EL (cell line): ENCODE measurements at places on chromosomes 4 and X.

GRCh38 chr4:175833574-175834311, 21.7 kb upstream of the GPM6A start:
- DNase-seq: no peak

DNA sequence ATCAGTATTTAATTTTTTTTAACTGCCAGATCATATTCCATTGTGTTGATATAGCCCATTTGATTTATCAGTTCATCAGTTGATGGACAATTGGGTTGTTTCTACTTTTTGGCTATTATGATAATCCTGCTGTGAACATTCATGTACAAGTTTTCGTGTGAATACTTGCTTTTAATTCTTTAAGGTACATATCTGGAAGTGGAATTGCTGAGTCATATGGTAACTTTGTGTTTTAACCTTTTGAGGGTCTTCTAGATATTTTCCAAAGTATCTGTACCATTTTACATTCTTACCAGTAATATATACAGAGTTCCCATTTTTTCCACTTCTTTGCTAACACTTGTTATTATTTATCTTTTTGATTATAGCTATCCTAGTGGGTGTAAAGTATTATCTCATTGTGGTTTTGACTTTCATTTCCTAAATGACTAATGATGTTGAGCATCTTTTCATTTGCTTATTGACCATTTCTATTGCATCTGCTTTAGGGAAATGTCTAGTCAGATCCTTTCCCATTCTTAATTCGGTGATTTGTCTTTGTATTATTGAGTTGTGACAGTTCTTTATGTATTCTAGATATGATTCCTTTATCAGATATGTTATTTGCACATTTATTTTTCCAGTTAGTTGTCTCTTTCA, 75.2 kb upstream of the NUDT6 start:
- DNase-seq: no peak

DNA sequence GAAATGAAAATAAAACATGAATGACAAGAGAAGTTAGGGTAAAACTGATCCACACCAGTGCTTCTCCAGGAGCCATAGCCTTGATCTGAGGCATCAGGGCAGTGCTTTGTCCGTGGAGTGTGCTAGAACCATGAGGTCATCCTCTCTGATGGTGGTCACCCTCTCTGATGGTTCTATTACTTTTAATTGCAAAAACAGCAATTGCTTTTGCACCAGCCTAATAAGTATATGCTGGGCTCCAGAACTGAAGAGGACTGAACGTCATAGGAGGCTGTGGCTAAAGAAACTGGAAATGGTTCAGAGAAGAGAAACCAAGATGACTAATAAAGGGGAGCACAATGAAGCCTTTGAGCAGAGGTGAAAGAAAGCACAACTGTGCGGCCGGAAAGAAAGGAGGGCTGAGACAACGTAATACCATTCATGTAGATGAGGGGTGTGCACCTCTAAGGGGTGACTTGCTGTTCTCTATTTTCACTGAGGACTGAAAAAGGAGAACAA, 17.0 kb upstream of the TMEM154 start:
- DNase-seq: no peak

DNA sequence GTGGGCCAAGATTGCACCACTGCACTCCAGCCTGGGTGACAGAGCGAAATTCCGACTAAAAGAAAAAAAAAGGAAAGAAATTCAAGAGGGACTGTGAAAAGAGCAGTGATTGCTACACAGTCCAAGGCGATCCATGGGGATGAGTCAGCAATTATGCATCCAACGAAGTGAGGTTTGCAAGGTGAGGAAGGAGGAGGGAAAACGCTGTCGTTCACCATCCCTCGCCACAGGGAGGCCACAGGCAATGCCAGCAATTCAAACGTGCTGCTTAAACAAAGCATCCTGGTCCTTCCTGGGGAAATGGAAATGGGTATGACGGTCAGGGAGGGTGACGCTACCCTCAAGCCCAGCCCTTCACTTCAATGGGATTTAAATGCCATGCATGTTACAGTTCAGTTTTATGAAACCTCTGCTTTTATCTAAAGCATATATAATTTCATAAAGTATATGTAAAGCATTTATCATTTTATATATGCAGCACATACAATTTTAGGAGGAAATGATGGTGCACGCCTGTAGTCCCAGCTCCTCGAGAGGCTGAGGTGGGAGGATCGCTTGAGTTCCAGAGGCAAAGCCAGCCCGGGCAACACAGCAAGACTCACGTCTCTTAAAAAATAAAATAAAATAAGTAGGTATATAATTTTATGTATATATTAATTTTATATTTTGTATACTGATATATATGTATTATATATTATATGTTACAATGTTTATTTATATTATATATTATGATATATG, 108.7 kb downstream of the DHRSX start:
- DNase-seq: peak; percentile 94

- peak; percentile 18 for DNase-seq
Observed at GRCh38 chr4:153763404-153763803, 3.6 kb upstream of the RNF175 start.

DNA sequence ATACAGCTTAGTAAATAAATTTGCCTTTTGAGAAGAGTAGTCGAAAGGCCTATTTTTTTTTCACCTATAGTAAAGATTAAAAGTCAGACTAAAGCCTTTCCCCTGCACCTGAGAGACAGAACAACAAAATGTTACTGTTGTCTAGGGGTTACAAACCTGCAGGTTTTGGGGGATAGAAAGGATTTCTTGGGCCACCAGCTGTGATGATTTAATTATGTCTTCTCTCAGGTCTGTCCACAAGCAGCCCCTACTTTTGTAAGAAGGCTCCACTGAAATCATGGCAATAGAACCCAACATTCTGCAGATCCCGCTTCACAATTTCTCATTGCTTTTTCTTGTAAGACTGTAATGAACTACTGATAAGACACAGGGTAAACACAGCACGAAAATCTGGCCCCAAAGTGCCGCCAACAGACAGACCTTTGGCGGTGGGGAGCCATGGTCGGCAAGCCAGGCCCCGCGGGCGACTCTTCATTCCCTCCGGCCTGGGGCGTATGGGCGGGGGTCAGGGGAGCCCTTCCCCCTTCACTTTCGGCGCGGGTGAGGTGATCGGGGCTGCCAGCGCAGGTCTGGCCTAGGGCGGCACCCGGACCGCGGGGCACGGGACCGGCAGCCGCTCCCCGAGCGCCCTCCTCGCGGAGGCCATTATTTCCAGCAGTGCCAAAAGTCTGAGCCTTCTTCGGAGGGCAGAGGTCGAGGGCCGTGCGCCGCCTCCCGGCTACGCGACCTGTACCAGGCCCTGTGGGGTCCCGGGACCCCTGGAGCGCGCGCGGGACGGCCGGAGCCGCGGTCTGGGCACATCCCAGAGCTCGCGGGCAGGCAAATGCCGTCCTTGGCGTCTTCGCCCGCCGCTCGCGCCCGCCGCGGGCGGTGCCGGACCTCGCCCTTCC, 812 bp upstream of the KDM6A start:
- no peak for DNase-seq

GRCh38 chr4:48341776-48342605, 662 bp downstream of the SLAIN2 start:
- peak; percentile 46 for DNase-seq

- peak; percentile 3 for DNase-seq
Observed at GRCh38 chrX:44651358-44651757, 108.7 kb upstream of the FUNDC1 start.

DNA sequence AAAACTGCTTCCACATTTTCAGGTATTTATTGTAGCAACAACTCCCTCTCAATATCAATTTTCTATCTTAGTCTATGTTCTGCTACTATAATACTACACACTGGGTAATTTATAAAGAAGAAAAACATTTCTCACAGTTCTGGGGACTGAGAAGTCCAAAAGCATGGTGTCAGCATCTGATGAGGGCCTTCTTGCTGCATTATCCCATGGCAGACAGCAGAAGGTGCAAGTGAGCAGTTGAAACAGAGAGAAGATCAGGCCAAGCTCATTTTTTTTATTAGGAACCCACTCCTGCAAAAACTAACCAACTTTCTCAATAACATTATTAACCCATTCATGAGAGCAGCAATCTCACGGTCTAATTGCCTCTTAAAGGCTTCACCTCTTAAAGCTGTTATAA, 376.0 kb downstream of the RAB28 start:
- DNase-seq: no peak

GRCh38 chr4:161813889-161814288, 349.9 kb downstream of the FSTL5 start:
- DNase-seq: no peak

GRCh38 chrX:7059214-7059838, 88.2 kb upstream of the STS start:
- no peak for DNase-seq

DNA sequence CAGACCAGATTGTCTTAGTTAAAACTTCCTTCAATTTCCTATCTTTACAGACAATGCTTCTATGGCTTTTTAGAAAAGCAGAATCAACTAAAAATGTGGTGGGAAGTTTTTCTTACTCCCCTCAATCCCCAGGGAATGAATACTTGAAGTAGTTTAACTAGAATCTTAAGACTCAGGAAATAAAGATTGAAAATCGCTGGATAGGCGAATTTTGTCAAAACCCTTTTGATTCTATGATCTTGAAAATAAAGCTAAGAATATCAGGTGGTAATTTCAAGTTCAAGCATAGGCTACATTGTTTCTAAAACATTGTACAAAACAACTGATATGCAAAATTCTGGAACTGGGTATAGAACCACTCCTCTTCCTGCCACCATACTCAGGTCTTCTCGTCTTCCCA, 276.5 kb upstream of the GK2 start:
- no peak for DNase-seq

DNA sequence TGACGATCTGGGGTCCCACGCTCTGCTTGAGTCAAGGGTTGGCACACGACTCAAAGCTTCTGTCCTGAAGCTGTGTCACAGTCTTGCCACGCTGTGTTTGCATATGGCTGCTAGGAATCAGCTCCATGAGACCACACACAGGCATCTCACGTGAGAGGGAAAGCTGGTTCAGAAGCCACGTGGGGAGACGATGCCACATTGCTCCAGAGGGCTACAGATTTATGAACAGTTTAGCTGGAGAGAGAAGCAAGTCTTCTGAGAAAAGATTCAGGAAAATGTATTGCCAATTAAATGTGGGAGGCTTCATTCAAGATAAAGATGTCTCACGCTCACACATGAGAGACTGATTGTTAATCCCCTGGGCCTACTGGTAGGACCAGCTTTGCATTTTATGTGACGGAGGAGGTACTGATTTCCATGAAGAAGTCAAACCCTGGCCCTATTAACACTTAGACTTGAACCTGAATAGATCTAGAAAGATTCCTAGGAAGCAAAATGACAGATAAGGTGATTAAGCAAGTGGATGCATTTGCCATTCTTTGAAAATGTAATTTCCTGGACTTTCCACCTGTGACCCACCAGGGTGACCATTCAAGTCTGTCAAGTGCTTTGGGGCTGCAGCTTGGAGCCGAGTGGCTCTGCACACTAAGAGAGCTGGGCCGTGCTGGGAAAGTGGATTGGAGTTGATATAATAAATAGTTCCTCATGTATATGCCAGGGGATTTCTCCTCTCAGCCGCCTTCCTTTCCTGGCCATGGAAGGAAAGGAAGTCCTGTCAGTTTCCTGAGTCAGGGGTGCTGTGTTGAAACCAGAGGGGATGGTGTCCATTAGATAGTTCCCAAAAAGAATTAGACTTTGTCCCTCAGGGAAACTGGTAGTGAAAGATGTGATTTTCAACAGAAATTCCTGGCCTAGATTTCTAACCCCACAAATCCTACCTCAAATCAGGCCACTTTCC, 29.0 kb downstream of the ENPP6 start:
- no peak for DNase-seq
